Stimulated activated CD4-positive, alpha-beta T cell treated with anti-CD3 and anti-CD28 coated beads, Interleukin-12 subunit alpha, Interleukin-12 subunit beta, amount 100 ng/mL, for 24 hours (primary cell): ENCODE measurements at places on chromosomes 1 and 21.

GRCh38 chr1:63024132-63024531 lies 240.2 kb downstream of the ATG4C start:
- no peak for DNase-seq

GRCh38 chr1:237471377-237471776 lies 419.3 kb downstream of the ZP4 start:
- DNase-seq = no peak

DNA sequence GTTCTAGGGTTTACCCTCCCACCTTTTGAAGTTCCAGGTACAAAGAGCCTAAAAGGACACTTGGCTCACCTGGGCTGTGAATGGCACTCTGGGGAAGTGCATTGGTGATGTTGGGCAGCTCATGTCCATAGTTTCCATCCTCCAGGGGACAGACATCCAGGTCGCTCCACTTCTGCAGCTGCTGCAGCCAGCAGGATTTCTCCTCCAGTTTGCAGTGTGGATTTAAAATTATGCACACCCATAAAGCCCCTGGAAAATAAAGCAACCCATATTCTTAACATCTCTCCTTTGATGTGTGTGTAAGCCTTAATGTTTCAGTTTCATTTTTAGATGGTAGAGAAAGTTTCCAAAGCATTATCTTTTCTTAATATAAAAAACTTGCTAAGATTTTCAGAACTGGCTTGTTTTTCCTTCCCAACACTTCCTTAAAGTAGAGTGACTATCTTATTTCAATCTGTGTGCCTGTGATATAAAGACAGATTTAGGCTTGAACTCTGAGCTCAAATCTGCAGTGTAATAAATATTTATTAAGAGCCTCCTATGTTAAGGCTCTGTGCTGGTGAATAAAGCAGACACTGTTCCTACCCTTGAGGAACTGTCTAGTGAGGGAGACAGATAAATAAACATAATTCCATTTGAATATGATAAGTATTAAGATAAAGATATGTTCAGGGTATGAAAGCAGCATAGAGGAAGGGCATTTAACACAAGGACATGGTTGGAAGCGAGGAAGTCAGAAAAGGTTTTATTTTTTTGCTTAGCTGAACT lies 39.1 kb downstream of the UROD start:
- no peak for DNase-seq

DNA sequence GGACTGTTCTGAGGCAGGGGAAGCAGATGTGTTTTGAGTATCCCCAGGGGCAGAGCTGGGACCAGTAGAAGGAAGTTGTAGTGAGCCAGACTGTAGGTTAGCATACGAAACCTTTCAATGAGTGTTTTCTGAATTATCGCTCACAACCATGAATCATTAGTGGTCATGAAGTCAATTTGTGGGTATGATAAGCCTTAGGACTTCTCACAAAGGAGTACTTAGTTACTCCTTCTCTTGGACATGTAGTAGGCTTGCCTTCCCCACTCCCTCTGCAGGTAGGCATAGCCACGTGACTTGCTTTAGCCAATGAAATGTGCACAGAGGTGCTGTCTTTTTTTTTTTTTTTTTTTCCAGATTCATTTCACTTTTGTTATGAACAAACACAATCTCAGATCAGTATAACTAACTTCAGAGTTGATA lies 23.9 kb upstream of the FAAH start:
- DNase-seq = no peak

DNA sequence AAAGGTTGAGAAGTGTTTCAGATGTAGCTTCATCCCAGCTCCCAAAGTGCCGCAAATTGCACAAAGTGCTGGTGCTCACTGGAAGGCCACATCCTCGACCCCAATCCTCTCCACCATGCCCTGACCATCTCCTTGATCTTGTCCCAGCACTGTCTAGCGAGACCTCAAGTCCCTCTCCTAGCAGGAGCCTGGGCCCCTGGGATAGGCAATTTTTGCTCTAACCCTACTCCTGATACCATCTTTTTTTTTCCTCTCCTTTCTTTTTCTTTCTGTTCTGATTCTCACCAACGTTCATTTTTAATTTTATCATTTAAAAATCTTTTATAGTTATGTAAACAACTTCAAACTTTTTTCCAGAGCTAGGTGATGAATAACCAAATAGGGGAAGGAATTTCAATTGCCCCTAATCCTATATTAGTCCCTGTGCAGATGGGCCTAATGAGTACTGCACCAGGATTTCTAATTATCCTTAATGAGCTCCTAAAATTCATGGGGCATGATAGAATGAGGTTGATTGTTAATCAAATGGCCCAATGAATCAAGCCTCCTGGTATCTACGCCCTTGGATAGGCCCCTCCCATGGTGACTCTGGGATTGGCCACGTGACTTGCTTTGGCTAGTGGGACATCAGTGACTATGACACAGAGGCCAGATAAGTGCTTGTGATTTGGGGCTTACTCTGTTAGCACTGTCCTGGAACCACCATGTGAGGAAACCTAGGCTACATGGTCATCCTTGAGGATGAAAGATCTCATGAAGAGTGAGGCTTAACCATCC lies 41.5 kb upstream of the TENT5B start:
- DNase-seq = no peak

DNA sequence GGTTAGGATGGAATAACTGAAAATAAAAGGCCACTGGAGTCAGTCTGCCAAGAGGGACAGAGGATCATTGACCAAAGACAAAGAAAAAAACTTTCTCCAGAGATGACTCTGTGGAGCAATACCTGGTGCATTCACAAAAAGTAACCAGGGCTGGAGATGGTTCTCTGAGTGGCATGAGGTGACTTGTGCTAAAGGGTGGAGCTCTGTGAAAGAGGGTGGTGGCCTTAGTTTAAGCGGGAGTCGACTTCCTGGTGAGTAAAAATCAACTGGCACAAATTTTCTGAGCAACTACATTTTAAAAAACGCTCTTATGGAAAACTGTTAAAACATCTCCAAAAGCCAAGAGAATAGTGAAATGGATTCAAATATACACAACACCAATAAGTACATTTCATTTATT lies 10.0 kb downstream of the NHLH2 start:
- no peak for DNase-seq

DNA sequence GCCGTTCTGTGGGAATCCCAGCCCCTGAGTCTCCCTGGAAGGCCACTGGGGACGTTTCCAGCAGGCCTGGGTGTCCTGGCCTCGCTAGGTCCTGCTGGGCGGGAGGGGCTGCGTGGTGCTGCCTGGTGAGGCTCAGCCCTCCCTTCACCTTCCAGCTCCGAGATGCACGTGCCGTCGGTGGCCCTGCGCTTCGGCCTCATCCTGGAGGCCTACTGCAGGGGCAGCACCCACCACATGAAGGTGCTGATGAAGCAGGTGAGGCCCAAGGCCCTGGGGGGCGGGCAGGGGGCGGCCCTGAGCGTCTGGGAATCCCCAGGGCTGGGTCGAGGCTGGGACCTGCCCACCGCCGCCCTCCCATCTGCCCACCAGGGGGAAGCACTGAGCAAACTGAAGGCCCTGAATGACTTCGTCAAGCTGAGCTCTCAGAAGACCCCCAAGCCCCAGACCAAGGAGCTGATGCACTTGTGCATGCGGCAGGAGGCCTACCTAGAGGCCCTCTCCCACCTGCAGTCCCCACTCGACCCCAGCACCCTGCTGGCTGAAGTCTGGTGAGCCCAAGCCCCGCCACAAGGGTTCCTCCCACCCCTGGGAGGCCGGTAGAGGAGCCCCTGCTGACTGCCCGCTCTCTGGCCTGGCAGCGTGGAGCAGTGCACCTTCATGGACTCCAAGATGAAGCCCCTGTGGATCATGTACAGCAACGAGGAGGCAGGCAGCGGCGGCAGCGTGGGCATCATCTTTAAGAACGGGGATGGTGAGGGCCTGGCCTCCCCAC lies 70.3 kb downstream of the PIK3CD start:
- peak; percentile 60 for DNase-seq

DNA sequence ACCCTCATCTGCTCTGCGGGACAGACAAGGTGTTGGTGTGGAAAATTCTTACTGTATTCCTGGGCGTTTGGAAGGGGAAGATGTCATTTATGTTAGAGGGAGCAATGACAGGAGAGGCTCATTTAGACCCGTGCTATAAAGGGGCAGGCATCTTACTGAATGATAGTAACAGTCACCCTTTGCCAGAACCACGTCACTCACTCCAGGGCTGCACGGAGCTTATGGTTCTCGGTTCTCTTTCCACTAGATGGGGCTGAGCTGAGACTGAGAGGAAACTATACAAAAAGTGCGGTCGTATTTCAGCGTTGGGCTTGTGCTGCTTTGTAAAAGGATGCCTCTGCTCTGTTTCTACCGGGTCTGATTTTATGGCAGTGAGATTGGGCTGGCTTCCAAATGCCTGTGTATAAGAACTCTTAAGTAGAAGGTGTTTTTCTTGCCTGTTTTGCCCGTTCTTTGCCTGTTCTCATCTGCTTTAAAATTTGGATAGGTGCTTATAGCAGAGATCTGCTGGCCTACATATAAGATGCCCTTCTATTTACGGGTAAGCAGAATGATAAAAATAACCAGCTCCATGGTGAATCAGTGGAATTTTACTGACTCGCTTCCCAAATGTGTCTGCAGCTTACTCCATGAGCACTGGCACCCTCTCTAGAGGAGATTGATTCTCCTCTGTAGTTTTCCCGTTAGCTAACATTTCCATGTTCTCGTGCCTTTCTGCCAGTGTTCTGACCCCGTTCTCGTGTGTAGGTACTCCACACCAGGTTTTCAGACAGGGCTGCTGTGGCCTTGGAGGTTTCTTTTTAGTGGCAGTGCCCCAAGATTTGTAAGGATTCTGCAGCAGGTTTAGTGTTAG lies 55.9 kb downstream of the MRPS6 start:
- peak; percentile 63 for DNase-seq

DNA sequence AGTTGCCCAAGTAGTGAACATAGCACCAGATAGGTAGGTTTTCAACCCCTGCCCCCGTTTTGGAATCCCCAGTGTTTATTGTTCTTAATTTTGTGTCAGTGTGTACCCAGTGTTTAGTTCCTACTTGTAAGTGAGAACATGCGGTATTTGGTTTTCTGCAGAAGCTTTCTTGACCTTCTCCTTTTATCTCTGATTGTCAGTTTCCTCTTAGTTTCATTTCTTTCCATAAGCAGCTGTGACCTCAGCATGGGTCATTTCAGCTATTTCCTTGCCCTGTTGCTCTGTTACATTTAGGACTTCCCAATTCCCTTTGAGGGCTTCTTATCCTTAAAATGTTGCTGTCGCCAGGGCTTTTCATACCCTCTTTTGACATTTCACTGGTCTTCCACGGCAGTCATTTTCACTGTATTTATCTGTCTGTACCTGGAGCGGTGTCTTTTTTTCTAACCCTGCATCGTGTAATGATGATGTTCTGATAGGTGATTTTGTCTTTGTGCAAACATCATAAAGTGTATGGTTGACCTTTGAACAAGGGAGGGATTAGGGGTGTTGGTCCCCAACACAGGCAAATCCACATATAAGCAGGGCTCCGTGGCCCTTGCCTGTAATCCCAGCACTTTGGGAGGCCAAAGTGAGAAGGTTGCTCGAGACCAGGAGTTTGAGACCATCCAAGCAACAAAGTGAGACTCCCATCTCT lies 15.0 kb downstream of the ITSN1 start:
- no peak for DNase-seq

DNA sequence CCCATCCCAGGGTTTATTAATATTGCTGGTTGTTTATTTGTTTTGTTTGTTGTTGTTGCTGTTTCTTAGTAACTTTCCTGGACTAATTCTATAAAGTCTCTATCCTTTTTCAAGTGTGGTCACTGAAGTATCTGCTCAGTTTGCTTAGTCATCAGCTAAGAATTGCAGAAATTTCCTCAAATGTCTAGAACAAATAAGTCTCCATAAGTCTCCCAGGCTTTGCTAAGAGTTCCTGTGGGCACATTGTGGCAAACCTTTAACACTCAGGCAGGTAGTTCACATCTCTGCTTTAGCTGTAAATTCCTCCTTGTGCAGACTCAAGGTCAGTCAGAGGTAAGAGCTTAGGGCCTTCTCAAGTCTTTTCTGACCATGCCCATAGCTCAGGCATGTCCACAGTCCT lies 38.9 kb upstream of the C1orf185 start:
- no peak for DNase-seq

DNA sequence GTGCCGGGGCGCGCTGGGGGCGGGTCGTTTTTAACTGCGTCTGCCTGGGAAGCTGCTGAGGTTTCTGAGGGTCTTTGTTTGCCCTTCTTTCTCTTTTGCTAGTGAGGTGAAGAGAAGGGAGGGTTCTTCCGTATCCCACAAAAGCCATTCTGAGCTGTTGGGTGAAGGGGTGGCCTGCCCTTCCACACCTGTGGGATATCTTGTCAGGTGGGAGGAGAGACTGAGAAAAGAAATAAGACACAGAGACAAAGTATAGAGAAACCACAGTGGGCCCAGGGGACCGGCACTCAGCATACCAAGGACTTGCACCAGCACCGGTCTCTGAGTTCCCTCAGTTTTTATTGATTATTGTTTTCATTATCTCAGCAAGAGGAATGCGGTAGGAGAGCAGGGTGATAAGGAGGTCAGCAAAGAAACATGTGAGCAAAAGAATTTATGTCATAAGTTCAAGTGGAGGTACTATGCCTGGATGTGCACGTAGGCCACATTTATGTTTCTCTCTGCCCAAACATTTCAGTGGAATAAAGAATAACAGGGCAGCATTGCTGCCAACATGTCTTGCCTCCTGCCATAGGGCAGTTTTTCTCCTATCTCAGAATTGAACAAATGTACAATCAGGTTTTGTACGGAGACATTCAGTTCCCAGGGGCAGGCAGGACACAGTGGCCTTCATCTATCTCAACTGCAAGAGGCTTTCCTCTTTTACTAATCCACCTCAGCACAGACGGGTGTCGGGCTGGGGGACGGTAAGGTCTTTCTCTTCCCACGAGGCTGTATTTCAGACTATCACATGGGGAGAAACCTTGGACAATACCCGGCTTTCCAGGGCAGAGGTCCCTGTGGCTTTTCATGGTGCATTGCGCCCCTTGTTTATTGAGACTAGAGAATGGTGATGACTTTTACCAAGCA lies 972 bp downstream of the PGBD2 start:
- DNase-seq = no peak

DNA sequence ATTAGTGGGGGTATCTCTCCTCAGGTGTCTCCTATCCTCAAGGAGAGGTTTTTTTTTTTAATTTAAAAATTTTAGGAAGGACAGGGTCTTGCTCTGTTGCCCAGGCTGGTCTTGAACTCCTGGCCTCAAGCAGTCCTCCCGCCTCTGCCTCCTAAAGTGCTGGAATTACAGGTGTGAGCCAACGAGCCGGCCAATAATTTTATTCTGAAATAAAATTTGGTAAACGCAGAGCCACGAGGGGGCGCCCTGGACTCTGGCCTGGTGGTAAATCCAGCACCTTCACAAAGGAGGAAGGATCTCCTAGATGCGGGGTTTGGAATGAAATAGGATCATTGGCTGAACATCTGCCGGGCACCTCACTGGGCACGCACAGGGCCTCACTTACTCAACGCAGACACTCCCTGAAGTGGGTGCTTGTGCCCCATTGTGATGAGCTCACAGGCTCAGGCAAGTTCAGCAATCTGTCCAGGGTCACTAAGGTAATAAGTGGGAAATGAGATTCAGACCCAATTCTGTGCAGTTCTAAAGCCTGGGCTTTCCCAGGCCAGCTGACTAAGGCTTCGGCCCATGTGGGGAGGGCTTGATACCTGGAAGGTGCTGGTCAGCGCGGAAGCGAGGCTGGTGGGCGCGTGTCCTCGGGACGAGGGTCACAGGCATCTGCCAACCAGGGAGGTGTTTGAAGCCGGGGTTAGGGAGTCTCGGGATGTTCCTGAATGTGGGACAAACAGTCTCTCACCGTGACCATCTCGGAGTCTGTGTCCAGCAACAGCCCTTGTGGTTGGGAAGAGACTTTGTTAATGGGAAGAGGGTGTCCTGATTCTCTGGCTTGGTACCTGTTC lies 32.7 kb upstream of the ETV3 start:
- no peak for DNase-seq
